Posterior cingulate gyrus (tissue), 11 donors: ENCODE measurements at places on chromosomes 3 and 15.
A peak's percentile ranks its signal among the peaks of the same experiment; 100 is the strongest.

GRCh38 chr3:183540501-183541234 is 14.8 kb downstream of the KLHL6 start:
- no peak for DNase-seq

- no peak for DNase-seq
Measured at GRCh38 chr3:177525987-177526712, 328.9 kb upstream of the TBL1XR1 start.

DNA sequence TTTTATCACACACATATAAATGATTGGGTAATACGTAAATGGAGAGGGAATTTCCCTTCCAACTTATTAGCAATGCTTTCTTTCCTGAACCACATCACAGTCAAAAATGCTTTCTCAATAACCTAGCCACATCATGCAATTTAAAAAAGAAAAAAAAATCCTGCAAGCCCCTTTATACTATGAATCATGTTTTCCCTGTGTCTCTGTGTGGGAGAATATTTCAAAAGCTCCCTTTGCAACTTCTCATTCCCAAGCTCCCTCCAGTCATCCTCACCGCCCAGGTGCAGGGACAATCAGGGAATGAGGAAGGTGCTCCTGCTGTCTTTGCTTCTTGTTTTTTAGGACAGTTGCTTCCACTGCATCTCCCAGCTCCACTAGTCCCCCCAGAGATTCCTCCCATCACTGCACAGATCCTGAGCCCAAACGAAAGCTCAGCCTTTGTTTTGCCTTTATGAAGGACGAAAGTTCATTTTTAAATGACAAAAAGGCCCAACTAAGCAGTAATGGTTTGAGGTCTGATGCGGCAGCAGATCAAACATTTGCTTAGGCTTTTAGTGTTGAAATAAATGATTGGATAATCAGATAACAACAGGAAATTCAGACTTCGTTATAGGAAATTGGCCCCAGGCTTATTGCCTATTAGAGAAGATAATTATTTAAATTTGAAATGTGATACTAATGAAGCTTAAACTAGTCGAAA is 47.8 kb upstream of the ADGRG7 start:
- DNase-seq = no peak

DNA sequence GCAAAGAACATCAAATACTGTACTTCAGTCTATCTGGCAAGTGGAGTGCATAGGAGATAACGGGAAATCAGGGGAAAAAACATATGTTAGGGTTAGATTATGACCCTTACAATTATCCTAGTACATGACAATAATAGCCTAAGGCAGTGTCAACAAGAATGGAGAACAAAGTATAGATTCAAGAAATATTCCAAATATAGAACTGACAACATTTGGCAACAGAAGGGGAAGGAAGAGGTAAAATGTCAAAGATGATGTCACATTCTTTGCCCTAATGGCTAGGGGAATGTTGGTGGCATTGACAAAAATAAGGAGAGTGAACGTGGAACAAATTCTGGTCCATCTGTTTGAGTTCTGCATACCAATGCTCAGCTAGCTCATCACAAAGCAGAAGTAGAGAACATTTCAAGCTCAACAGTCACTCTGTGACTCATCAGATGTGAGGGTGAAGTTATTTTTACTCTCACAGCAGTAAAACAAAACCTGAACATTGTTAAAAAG is 15.5 kb upstream of the ATP8B4 start:
- DNase-seq = no peak

DNA sequence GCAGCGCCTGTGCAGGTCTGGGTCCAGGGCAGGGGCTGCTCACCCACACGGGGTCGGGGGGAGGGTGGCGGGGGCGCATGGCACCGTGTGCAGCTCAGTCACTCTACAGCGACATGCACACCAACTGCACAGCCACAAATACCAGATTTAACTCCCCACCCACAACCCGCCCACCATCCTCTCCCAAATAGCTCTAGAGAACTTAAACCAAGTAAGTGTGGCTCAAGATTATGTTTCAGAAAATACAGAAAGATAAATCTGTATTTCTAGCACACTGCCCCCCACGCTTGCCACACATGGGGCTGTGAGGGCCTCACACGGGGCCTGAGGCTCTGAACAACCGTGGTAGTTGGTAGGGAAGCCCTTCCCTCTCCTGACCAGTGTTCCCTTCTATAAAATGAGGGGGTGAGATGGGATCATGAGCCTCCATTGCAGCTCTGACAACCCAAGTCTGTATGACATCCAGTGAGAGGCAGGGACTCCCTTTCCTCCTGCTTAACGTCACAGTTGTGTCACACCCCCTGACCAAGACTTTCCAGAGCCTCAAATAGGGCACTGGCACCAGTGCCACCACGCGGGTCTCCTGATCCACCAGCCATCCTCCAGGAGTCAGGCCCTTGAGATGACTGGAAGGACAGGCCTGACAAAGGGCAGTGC is 23.1 kb downstream of the POC1A start:
- no peak for DNase-seq

- peak; percentile 94 for DNase-seq
Measured at GRCh38 chr3:50616003-50616769, 765 bp upstream of the MAPKAPK3 start.

DNA sequence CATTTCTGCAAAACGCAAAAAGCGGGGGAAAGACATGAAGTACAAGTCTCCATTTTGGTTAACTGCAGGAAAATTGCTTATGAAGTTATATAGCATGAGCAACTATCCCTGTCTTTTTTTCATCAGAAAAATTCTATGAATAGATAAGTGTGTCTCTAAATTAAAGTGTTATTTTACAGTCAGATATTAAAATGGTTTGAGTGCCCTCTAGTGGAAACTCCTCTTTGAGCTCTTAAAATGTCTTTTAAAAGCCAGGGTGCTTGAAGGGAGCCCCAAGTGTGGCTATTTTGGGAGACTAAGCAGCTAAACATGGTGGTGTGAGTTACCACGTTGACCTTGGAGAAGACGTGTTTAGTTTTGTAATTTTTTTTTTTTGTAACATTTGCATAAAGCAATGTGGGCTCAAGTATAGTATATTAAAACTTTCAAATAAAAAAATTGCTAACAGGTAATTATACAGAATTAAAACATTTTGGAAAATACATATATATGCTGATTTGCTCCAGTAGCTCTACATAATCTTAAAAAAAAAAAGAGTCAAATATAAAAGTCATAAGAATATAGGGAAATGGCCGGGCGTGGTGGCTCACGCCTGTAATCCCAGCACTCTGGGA is 77.2 kb downstream of the PPP2R3A start:
- DNase-seq = no peak

DNA sequence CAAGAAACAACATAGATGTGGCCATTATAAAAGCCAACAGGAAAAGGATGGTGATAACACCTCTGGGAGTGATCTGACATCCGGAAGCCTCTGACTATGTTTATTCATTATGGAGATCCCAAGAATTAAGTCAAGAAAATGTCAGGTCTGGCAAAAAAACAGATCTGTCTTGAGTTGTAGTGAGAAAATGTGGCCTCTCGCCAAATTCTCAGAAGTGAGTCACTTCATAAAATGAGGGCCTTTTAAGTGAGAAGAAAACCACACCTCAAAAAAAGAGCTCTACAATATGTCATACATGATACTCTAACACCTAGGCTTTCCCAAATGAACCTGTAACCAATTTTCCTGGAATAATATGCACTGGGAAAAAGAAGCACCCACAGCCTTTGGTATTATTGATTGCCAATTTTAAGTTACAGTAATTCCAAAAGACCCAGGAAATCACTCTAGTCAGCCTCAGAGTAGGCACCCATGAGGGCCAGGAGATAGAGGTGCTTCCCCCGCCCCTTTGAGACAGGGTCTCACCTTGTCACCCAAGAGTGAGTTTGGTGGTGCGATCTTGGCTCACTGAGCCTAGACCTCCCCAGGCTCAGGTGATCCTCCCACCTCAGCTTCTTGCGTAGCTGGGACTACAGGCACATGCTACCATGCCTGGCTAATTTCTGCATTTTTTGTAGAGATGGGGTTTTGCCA is 38.0 kb downstream of the CCR3 start:
- DNase-seq = no peak

DNA sequence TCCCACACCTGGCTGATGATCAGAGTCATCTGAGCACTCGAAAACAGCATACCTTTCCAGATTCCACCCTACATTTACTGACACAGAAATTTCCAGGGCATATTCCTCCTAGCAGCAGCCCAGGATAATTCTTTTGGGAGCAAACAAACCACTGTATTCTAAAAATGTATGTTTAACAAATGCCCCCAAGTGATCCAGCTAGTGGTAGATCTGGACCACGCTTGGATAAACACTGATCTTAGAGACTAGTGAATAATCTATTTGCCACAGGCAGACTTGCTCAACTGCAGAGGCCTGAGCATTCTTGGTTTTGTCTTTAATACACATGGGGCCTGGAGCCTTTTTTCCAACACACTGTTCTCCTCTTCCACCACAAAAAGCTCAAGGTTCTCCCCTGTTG is 89.6 kb downstream of the TM4SF4 start:
- DNase-seq = no peak

GRCh38 chr3:32303977-32304881 is 65.7 kb downstream of the CMTM8 start:
- DNase-seq = no peak

- no peak for DNase-seq
Measured at GRCh38 chr3:52095990-52096775, 39.8 kb upstream of the DUSP7 start.

- peak; percentile 89 for DNase-seq
Measured at GRCh38 chr3:23999012-23999641, 54.0 kb downstream of the NR1D2 start.

DNA sequence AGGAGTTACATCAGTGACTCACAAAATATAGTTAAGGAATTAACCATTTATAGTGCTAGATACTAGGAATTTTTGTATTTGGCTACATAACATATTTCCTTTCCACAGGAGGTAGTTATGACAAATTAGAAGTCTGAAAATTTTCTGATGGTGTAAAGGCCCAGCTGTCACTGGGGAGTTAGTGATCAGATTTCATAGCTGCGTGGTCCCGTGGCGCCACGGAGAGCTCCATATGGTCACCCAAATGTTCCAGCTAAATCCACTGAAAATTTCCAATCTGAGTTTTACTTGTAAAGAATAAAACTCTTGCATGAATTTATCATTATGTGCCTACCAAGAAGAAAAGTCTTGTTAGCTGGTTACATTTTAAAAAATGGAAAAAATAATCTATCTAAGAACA is 368.9 kb upstream of the PLSCR5 start:
- DNase-seq = peak; percentile 66

- DNase-seq = no peak
Measured at GRCh38 chr15:50277370-50277769, 11.8 kb upstream of the HDC start.

DNA sequence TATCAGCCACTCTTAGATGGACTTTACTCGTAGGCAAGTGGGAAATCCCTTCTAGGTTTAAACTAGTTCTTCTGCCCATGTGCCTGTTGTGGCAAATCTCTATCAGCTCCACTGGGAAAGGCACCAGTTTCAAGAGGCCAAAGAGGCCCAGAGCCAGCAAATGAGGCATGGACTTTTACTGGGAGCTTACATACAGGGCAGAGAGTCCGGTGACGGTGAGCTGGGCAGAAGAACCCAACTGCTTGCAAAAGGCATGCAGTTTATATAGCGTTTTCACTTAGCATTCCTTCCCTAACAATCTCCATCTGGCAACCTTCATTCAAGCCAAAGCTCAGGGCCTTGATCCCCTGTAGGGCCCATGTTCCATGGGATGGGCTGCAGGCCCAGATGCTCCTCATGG is 93.0 kb upstream of the C3orf80 start:
- DNase-seq = no peak

GRCh38 chr15:48447058-48447457 is 115.8 kb downstream of the DUT start:
- no peak for DNase-seq

GRCh38 chr3:111577798-111578685 is 17.1 kb downstream of the ZBED2 start:
- no peak for DNase-seq

DNA sequence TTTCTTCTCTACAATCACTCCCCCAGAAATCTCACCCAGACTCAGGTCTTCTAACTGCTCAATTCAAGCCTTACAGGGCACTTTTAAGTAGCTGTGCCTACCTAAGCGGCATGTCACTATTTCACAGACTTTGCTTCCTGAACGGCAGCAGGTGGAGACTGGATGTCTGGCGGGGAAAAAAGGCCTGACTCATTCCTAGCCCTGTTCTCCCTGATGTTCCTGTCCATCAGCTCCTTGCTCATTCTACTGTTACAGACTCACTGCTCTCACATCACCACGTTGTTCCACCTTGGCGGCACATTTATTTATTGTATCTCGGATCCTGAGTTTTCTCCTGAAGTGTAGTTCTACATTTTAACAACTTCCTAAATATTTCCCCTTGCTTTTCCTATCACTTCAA is 52.6 kb upstream of the ATP11B start:
- no peak for DNase-seq

GRCh38 chr15:86034904-86035303 is 44.8 kb upstream of the AGBL1 start:
- no peak for DNase-seq

DNA sequence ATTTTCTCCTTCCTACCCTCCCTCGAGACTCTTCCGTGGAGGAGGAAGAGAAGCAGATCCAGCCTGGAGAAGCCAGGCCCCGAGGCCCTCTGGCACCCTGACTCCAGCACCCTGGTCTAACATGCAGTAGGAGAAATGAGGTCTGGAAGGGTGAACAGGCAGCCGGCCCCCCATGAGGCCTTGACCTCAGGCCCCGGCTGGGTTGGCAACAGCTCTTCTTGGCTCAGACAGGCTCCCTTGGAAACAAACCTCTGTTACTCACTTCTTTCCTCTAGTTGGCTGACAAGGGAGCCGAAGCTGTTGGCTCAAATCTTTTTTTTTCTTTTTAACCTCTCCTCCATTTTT is 73.4 kb downstream of the CPN2 start:
- DNase-seq = no peak

- DNase-seq = no peak
Measured at GRCh38 chr3:177929310-177929709, 606.9 kb upstream of the KCNMB2 start.

GRCh38 chr3:77326586-77326985 is 286.7 kb downstream of the ROBO2 start:
- no peak for DNase-seq

- no peak for DNase-seq
Measured at GRCh38 chr15:78993931-78994530, 49.2 kb upstream of the CTSH start.
